Activated T-helper 17 cell treated with anti-CD3 and anti-CD28 coated beads, Interleukin-2, amount 50 U/mL, for 72 hours (primary cell): ENCODE measurements at places on chromosomes 13 and 19.
A peak's percentile ranks its signal among the peaks of the same experiment; 100 is the strongest.

DNA sequence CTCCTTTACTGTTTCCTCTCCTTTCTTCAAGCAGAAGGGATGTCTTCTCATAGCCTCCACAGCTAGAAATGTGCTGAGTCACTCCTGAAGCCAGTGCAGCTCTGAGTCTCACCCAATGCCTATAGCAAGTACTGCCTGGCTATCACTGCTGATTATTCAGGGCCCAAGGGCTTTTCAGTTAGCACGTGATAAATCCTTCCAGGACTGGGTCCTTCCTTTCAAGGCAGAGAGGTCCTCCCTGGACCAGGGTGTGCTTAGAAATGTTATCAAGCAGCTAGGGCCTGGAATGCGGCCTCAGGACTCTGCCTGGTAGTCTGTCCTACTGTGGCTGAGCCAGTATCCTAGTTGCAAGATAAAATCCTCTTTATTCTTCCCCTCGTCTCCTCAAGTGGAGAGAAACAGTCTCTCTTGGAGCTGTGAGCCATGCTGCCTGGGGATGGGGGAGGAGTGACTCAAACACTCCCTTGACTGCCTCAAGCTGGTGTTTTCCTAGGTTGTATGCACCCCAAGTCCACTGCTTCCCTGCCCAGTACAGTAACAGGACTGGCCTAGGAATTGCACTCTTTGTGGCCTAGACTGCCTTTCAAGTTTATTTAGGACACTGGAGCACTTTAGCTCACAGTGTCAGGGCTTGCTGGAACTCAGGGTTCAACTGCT, 198.7 kb upstream of the SERP2 start:
- no peak for ATAC-seq
- H3K36me3 ChIP-seq, result no peaks in the 10 kb centered on the region
- H3K27ac ChIP-seq, result no peak overlapping the region
- H3K4me3 ChIP-seq, result no peak overlapping the region

GRCh38 chr19:50794074-50794875, 4.1 kb downstream of the ACP4 start:
- no peak overlapping the region for H3K4me3 ChIP-seq
- H3K36me3 ChIP-seq, result peaks cover 22% of the 10 kb centered on the region
- H3K4me1 ChIP-seq, result no peaks in the 10 kb centered on the region
- ATAC-seq, result peak; percentile 25

- no peak overlapping the region for H3K4me3 ChIP-seq
- H3K4me1 ChIP-seq, result peaks cover 11% of the 10 kb centered on the region
- H3K36me3 ChIP-seq, result no peaks in the 10 kb centered on the region
Observed at GRCh38 chr19:44874317-44874716, 16.7 kb upstream of the TOMM40 start.

GRCh38 chr19:37551129-37551993, 43.2 kb downstream of the ZNF571 start:
- peak; percentile 91 for ATAC-seq
- H3K4me3 ChIP-seq, result peak overlapping the region; percentile 87
- H3K27me3 ChIP-seq, result no peaks in the 10 kb centered on the region
- peak overlapping the region; percentile 81 for H3K27ac ChIP-seq

GRCh38 chr19:277131-277530, 14.1 kb downstream of the PLPP2 start:
- no peaks in the 10 kb centered on the region for H3K36me3 ChIP-seq
- H3K27me3 ChIP-seq, result peaks cover 20% of the 10 kb centered on the region
- H3K27ac ChIP-seq, result no peak overlapping the region
- ATAC-seq, result no peak
- H3K4me1 ChIP-seq, result no peaks in the 10 kb centered on the region

GRCh38 chr13:25966086-25966485, 85.7 kb downstream of the SHISA2 start:
- peaks cover 2% of the 10 kb centered on the region for H3K4me1 ChIP-seq
- no peaks in the 10 kb centered on the region for H3K27me3 ChIP-seq
- H3K27ac ChIP-seq, result no peak overlapping the region
- no peak for ATAC-seq
- H3K4me3 ChIP-seq, result no peak overlapping the region
- no peaks in the 10 kb centered on the region for H3K36me3 ChIP-seq

DNA sequence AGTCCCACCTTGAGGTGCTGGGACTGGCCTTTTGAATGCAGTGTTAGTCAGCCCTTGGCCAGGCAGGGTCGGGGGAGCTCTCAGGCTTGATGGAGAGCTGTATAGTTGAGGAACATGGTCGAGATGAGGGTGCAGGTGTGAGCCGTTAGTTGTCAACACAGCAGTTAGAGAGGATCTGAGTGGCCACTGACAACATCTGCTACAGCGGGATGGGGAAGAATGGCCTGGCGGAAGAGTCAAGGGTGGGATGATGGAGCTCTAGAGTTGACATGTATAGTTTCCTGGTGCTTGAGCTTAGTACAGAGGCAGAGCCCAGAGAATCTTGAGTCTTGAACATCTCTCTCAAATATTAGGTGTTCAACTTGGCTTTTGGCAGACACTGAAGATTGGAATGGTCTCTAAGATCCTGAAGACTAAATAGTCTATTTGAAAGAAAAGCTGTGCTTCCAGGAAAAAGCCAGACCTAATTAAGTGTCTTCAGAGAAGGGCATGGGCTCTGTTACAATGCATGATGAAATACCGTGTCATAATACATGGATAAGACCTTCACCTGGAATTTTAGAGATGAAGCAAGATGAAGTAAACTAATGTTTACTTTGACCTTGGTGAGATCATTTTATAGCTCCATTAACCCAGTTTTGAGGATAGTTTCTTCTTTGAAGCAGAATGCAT, 9.7 kb downstream of the PCCA start:
- H3K27ac ChIP-seq, result no peak overlapping the region
- H3K4me1 ChIP-seq, result no peaks in the 10 kb centered on the region
- no peaks in the 10 kb centered on the region for H3K36me3 ChIP-seq
- no peak for ATAC-seq
- no peak overlapping the region for H3K4me3 ChIP-seq
- no peaks in the 10 kb centered on the region for H3K27me3 ChIP-seq

GRCh38 chr19:58474997-58475713, 997 bp upstream of the ZNF446 start:
- H3K4me3 ChIP-seq, result peak overlapping the region; percentile 88
- H3K36me3 ChIP-seq, result peaks cover 27% of the 10 kb centered on the region
- peak; percentile 27 for ATAC-seq
